ENCODE measurements at places on chromosomes 11 and 22.

DNA sequence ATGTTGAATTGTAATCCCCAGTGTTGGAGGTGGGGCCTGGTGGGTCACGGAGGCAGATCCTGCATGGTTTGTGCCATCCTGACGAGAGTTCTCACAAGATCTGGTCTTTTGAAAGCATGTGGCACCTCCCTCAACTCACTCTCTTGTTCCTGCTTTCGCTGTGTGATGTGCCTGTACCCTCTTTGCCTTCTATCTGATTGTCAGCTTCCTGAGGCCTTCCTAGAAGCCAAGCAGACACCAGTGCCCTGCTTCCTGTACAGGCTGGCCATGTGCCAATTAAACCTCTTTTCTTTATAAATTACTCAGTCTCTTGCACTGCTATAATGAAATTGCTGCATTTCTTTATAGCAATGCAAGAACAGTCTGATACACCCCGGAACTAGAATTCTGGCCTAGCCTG, 13.1 kb downstream of the PTPN5 start:
- H3K36me3 ChIP-seq: no peaks in the 10 kb centered on the region
- peak; percentile 25 for DNase-seq

GRCh38 chr11:95849087-95849825, 59.0 kb downstream of the CEP57 start:
- H3K36me3 ChIP-seq: peaks cover 9% of the 10 kb centered on the region
- H3K27me3 ChIP-seq: no peaks in the 10 kb centered on the region
- H3K4me1 ChIP-seq: no peaks in the 10 kb centered on the region
- H3K27ac ChIP-seq: no peak overlapping the region

- H3K27me3 ChIP-seq: no peaks in the 10 kb centered on the region
- H3K27ac ChIP-seq: no peak overlapping the region
- H3K4me3 ChIP-seq: peak overlapping the region; percentile 75
Observed at GRCh38 chr11:64164392-64165312, 1.3 kb downstream of the MACROD1 start.

DNA sequence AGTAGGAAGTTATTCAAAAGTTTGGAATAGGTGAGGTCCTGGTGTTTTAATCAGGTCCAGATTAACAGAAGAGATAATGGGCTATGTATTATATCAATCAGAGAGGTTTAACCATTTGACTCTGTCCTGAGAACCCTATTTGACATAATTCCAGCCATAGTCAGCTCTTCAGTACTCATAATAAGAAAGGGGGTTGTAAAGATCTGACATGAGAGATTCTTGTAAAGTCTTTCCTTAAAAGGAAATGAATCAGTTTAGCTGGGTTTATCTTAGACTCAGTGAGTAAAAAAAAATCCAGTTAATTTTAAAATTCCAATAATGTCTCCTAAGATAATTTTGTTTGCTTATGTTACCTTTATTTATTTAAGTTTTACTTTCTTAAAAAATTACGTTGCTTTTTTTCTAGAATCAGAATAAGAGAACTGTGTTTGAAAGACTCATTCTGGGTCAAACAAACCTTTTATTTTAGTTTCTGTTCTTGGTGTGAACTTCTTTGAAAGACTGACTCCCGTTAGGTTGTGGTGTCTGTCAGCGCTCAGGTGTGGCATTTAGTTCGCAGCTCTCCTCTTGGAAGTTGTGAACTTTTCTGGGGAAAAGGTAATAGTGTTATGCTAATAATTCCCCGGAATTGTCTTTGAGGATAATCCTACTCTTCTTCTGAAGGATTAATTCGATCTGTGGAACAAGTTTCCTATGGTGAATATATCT, 20.5 kb downstream of the NUCB2 start:
- peaks cover 1% of the 10 kb centered on the region for H3K27me3 ChIP-seq
- peak overlapping the region; percentile 34 for H3K4me3 ChIP-seq
- peak overlapping the region; percentile 2 for H3K27ac ChIP-seq
- no peak for DNase-seq
- peaks cover 13% of the 10 kb centered on the region for H3K36me3 ChIP-seq
- H3K4me1 ChIP-seq: peaks cover 41% of the 10 kb centered on the region

DNA sequence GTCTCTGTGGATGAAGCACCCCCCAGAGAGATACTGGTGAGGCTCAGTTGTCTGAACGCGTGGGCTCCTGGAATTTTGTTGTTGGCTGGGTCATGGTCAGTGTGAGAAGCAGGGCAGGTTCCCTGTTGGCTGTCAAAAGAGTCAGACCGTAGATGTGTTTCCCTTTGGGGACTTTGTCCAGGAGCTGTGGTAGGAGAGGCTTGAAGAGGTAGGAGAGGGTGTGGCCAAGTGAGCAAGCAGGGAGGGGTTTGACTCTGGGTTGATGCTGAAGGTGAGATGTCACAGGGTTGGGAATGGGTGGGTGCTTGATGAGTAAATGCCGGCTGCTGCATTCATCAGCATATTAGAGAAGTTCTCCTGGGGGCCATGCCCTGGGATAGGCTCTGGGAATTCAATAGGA, 803.2 kb downstream of the TBC1D22A start:
- no peak overlapping the region for H3K27ac ChIP-seq
- no peaks in the 10 kb centered on the region for H3K4me1 ChIP-seq
- H3K27me3 ChIP-seq: peaks cover 3% of the 10 kb centered on the region
- H3K4me3 ChIP-seq: no peak overlapping the region

DNA sequence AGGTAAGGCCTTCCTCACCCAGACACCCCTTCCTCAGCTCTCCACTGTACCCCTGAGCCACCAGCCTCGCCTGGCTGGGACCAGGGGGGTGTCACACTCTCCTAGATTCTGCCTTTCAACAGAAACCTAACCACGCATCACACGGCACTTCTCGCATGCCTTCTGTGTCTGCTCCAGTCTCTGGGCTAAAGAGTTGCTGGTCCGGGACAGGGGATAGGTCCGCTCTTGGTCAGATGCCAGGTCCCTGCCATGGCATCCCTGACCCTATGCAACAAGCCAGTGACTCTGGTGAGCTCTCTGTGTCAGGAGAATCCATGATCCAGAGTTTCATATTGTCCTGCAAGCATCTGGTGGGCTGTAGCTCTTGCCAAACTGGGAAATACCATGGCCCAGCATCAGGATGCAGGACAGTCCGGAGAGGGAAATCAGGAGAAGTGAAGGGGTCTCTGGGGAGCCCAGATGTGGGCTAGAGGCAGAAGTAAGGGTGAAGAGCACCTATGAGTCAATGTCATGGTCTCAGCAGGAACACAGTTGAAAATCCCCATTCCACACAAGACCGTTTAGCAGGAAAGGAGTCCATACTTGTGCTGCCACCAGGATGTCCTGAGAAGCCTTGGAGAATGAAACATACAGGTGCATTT, 14.1 kb downstream of the IGLL5 start:
- no peak overlapping the region for H3K4me3 ChIP-seq
- no peak overlapping the region for H3K27ac ChIP-seq
- no peaks in the 10 kb centered on the region for H3K36me3 ChIP-seq
- no peaks in the 10 kb centered on the region for H3K4me1 ChIP-seq

GRCh38 chr11:19558189-19558986, 154.2 kb upstream of the NAV2 start:
- no peak overlapping the region for H3K4me3 ChIP-seq
- H3K27ac ChIP-seq: no peak overlapping the region
- no peaks in the 10 kb centered on the region for H3K36me3 ChIP-seq
- DNase-seq: no peak

DNA sequence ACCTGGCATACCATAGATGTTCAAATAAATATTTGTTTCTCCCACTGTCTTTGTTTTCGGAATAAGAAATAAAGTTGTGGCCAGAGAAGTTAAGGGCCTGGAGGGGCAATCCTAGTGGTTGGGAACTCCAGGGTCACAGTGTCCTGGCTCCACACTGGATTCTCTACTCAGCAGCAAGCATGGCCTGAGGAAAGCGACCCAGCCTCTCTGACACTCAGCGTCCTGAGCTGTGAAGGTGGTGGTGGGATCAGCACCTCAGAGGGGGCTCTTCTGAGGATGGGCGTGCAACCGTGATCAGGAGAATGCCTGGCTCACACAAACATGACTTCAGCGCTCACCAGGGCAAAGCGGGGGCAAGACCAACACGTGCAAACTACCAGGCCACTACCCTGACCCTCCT, 59.9 kb downstream of the LARGE1 start:
- no peaks in the 10 kb centered on the region for H3K4me1 ChIP-seq
- H3K4me3 ChIP-seq: no peak overlapping the region
- no peaks in the 10 kb centered on the region for H3K36me3 ChIP-seq
- no peak overlapping the region for H3K27ac ChIP-seq

GRCh38 chr11:70594606-70595005, 196.3 kb downstream of the CTTN start:
- H3K4me1 ChIP-seq: peaks cover 11% of the 10 kb centered on the region
- H3K36me3 ChIP-seq: no peaks in the 10 kb centered on the region
- DNase-seq: no peak
- no peak overlapping the region for H3K27ac ChIP-seq

DNA sequence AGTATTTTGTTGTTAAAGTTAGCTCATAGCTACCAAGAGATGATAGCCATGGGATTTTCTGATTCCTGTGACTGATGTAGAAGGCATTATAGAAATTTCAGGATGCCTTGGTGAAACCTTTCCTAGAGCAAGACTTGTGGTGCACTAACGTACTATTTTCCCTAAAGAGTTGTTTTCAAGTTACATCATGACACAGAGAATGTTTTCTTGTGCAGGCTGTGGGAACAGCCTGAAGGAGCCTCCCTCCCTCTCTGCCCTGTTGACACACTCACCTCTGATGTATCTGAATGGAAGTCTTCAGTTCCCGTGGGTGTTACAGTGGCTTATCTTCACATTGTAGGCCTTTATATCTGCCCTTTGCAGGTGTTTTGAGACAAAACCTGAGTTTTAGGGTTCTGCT, 121.6 kb downstream of the LDLRAD3 start:
- no peaks in the 10 kb centered on the region for H3K36me3 ChIP-seq
- no peak for DNase-seq
- H3K27ac ChIP-seq: no peak overlapping the region
- no peaks in the 10 kb centered on the region for H3K4me1 ChIP-seq
- peaks cover 3% of the 10 kb centered on the region for H3K27me3 ChIP-seq

GRCh38 chr11:125164422-125165110, at the start of gene PKNOX2:
Gene PKNOX2, plus strand, starts transcription at chr11:125164751. Its CDS starts 186,555 bp downstream, at chr11:125351306.
- H3K27ac ChIP-seq: no peak within 1 kb of the TSS
- H3K27me3 ChIP-seq: peaks cover 48% of the 10 kb centered on the region
- peaks cover 17% of the 10 kb centered on the region for H3K4me1 ChIP-seq
- peak within 1 kb of the TSS; percentile 77 for H3K4me3 ChIP-seq

- peaks cover 32% of the 10 kb centered on the region for H3K36me3 ChIP-seq
- DNase-seq: peak; percentile 63
- no peak overlapping the region for H3K27ac ChIP-seq
Observed at GRCh38 chr11:70423523-70424505, 25.5 kb downstream of the CTTN start.

DNA sequence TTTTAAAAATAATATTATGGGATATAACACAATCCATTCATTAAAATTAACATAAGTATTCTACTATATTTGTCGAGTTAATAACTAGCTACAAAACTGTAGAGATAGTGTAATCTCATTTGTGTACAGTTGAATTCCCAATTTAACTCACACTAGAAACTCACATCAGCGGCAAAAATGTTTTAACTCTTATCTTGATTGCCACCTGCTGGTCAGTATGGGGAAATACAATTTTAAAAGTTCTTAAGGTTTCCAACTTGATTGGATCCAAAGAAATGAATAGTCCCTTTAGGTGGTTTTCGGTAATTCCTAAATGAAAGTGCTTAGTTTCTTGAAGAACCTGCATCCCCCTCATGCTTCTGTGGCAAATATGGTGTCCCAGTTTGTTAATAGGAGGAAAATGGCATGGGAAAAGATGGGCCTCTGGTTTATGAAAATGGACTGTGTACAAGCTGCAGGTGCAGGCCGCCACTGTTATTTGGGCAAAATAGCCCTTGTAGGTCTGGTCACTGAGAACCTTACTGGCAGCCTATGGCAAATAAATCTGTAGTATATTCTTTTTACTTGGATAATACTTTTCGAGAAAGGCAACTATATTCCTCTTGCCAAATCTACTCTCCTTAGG, 33.7 kb upstream of the SLC17A6 start:
- H3K27ac ChIP-seq: no peak overlapping the region
- no peak overlapping the region for H3K4me3 ChIP-seq
- no peaks in the 10 kb centered on the region for H3K4me1 ChIP-seq
- peaks cover 3% of the 10 kb centered on the region for H3K27me3 ChIP-seq
- DNase-seq: no peak
- no peaks in the 10 kb centered on the region for H3K36me3 ChIP-seq

- H3K36me3 ChIP-seq: no peaks in the 10 kb centered on the region
- H3K4me1 ChIP-seq: no peaks in the 10 kb centered on the region
- no peak for DNase-seq
- peaks cover 14% of the 10 kb centered on the region for H3K27me3 ChIP-seq
Observed at GRCh38 chr22:35842954-35843353, 125.3 kb downstream of the APOL5 start.

GRCh38 chr11:123202155-123203151, 7.4 kb upstream of the CLMP start:
- peaks cover 2% of the 10 kb centered on the region for H3K4me1 ChIP-seq
- H3K27me3 ChIP-seq: peaks cover 34% of the 10 kb centered on the region

All from activated CD4-positive, alpha-beta memory T cell treated with anti-CD3 and anti-CD28 coated beads for 36 hours (primary cell).